ENCODE measurements at places on chromosomes 12 and 14.

DNA sequence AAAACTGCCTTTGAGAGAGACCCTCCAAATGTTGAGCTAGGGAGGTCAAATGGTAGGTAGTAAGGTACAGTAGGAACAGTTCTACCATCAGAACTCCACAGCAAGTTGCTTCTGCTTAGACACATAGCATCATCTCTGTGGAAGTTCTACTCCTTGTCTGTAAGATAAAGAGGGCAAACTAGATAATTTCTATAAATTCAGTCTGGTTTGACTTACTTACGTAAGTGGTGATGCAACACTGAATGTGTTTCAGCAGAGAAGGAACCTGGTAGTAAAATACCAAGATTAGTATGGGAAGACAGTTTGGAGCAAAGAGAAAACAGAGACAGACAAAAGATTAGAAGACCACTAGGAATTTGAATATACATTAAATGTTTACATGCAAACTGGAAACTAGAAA lies 42.0 kb downstream of the KITLG start:
- no peak for DNase-seq

GRCh38 chr12:90327793-90328743 lies 619.4 kb upstream of the ATP2B1 start:
- DNase-seq = no peak

DNA sequence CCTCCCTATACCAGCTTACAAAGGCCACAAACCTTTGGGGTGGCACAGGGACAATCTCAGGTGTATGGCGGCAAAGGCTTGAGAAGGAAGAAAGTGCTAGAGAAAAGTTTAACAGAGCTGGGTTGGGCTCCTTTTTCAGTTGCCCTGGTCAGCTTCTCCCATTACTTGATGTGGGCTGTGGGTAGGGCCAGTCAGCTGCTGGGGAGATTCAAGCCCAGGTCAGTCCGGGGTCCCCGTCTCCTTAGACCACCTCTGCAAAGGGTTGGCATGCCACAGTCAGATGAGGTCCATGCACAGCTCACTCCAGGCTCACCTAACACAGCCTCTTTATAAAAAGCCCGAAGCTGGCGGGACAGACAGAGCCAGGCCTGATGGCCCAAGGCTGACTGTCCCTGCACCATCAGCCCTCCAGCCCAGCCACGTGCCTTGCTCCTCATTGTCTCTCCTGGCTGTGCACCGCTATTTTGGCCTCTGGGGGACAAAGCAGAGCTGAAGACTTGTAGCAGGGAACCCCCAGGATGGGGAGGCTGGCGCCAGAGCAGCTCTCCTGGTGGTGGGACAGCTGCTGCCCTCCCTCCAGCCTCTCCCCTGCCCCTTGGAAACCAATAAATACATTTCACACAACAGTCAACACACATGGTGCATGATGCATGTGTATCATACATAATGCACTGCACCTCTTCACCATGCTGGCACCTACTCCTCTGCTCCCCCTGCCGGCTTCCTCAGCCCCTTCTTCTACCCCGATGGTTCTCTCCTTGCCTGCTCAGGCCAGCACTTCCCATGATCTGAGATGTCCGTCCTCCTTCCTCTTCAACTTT lies 61.7 kb upstream of the DDX11 start:
- DNase-seq = no peak

DNA sequence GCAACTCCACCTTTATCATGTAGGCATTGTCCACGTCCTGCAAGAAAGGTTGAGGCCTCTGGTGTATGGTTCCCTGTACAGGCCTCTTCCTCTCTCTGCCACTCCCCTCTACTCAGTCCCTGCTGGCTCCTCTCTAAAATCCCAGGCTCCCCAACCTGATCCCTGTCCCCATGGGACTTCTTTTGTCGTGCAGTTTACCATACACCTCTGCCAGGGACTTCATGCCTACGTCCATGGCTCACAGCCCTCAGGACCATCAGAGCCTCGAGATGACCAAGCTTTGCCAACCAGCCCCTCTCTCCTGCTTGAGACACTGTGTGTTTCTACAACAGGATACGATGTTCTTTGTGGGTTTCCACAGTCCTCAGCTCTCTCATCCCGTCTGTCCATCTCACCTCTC lies 2.9 kb downstream of the KRT2 start:
- DNase-seq = no peak

- no peak for DNase-seq
These were observed 32.5 kb upstream of the CRY1 start for GRCh38 chr12:107125833-107126232.

DNA sequence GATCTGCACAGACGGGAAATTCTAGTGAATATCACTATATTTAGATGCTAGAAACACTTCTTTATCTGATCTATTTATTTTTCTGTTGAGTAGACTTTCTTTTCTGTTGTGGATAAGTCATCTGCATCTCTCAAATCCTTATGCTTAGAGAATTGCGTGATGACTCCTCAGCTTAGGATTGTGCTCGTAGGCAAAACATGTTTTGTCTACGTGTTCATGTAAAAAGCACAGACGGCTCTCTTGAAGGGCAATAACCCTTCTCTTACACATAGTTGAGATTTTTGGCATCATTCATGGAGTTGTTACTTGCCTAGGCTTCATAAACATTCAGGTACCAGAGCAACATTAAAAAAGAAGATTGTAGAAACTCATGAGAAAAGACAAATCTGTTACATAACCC lies 18.6 kb downstream of the PPFIBP1 start:
- DNase-seq = no peak

DNA sequence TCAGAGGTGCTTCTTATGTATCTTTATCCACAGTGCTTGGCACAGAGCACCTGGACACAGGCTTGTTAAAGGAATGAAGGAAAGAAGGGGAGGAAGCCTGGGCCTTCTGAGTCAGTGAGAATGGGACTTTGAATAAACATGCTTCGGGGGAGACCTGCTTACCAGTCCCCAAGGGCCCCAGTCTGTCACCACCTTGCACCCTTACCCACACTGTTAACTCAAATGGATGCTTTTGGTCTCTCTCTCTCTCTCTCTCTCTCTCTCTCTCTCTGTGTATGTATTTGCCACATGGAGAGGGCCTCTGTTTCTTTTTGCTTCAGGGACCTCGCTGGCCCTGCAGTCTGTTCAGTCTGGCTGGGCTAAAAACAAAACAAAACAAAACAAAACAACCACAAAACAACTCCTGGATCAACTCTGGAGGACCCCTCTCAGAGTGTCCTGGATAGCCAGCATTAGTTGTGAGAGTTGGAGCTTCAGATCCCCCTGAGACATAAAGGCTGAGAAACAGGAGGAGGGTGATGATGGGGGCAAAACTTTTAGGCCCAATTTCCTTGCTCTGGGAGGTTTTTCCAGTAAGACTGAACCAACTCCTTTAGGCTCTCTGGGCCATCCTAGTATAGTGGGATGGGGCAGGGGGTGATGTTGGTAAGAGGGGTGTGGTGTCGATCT lies 1.9 kb downstream of the KIF5A start:
- DNase-seq = no peak
